ENCODE measurements at places on chromosomes 4 and X.

- no peak for DNase-seq
Measured at GRCh38 chr4:98794565-98795205, 134.2 kb downstream of the EIF4E start.

GRCh38 chr4:76010576-76010975 lies 3.3 kb upstream of the CXCL9 start:
- no peak for DNase-seq

DNA sequence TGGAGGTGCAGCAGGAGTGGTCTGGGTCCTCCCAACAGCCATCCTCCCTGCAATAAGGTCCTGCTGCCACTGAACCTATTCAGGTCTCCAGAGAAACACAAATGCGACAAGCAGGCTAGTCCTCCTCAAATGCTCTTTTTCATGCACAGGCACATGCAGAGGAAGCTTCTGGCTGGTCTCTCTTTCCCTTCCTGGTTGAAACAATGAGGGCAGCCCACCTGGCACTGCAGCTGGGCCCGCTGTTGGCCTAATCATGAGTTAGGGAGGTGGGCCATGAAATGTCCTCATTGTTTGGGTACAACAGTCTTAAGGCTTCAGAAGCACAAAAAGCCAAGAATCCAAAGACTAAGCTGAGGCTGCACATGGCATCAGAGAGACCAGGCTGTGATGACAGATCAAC lies 151.0 kb downstream of the SH3KBP1 start:
- DNase-seq, result no peak

DNA sequence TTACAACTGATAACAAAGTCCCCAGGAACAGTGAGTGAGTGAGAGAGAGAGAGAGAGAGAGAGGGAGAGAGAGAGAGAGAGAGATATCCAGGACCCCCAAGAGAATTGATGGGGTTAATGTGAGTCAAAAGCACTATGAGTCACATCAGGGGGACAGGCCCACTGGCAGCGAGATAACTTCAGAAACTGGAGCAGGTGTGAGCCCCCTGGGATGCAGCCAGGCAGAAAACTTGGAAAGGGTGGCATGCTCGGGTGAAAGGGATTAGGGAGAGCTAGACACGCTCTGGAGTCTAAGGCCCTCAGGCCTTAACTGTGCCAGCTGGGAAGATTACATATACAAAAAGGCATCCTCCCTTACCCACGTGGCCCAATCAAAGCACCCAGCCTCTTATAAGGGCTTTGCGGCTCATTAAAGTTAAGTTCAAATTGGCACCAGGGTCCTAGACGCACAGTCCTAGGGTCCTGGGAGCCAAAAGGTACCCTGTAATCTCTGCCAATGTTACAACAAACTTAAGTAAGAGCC lies 841 bp downstream of the ACOT9 start:
- no peak for DNase-seq

GRCh38 chrX:100935767-100936166 lies 7.0 kb upstream of the XKRX start:
- DNase-seq, result no peak

GRCh38 chr4:143381189-143382118 lies 44.8 kb downstream of the GAB1 start:
- DNase-seq, result peak; percentile 11

- DNase-seq, result no peak
Measured at GRCh38 chr4:83297548-83298260, 13.1 kb upstream of the COQ2 start.

GRCh38 chrX:121649417-121649816 lies 602.0 kb downstream of the GLUD2 start:
- no peak for DNase-seq

- no peak for DNase-seq
Measured at GRCh38 chr4:123083646-123084045, 161.2 kb upstream of the NUDT6 start.

DNA sequence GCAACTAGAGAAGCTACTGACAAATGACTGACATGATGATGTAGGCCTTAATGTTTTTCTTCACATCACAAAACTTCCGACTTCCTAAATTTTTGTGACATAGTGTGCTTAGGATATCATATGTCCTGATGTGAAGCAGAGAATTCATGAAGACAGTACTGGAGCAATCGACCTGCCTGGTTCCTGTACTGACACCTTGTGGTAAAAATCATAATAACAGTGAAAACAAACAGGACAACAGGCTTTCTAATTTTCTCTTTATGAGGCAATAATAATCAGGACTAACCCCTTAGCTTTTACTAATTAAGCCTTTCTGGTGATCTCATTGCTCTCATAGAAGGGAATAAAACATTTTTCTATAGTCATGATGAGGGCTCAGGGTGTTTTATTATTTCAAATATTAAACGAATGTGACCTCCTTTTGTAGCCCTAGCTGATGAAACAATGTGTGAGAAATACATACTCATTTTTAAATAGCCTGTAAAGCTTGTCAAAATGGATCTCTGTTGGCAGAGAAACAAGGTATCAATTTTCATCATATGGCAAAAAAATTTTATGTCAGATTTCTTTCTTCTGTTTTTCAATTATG lies 158.4 kb downstream of the TENT5D start:
- peak; percentile 3 for DNase-seq

- peak; percentile 75 for DNase-seq
Measured at GRCh38 chr4:1777822-1778641, 15.1 kb upstream of the FGFR3 start.

DNA sequence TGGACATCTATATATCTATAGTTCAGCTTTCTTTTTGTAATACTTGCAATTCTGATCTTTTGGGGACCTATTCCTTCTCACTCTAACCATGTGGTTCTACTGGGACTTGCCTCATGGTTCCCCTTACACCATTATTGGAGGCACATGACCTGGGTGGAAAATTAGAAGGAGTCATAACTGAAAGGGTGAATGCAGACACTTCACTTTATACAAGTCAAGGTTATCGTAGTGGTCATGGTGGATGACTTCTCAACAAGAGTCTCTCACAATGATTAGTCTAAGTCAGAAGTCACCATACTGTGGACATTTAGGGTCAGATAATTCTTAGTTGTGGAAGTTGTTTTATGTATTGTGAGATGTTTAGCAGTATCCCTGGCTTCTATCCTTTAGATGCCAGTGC lies 10.5 kb upstream of the EIF4E start:
- no peak for DNase-seq

DNA sequence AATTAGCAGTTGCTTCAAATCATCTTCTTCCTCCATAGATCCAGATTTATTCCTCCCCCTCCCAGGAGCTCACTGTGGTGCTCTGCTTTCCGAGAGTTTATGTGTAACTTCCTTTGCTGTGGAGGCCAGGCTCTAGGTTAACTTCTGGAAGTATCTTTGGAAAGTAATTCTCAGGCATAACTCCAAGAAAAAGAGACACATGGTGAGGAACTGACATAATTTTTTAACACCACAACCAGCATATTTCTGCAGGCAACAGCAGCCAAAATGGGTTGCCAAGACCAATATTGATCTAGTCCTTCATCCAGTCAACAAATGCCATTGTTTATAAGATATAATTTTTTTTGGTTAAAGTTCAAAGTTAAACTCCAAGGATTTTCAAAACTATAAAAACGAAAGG lies 114.5 kb upstream of the RBPJ start:
- DNase-seq, result no peak

DNA sequence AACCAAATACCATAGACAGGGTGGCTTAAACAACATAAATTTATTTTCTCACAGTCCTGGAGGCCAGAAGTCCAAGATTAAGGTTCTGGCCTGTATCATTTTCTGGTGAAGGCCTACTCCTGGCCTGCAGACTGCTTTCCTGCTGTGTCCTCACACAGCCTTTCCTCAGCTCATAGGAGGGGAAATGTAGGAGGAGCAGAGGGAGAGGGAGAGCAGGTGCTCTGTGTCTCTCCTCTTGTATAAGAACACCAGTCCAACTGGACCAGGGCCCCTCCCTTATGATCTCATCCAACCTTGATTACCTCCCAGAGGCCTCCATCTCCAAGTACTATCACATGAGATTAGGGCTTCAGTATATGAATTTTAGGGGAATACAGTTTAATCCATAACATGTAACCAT lies 34.3 kb downstream of the RAPGEF2 start:
- no peak for DNase-seq

GRCh38 chr4:185869427-185869826 lies 57.4 kb upstream of the SORBS2 start:
- no peak for DNase-seq

DNA sequence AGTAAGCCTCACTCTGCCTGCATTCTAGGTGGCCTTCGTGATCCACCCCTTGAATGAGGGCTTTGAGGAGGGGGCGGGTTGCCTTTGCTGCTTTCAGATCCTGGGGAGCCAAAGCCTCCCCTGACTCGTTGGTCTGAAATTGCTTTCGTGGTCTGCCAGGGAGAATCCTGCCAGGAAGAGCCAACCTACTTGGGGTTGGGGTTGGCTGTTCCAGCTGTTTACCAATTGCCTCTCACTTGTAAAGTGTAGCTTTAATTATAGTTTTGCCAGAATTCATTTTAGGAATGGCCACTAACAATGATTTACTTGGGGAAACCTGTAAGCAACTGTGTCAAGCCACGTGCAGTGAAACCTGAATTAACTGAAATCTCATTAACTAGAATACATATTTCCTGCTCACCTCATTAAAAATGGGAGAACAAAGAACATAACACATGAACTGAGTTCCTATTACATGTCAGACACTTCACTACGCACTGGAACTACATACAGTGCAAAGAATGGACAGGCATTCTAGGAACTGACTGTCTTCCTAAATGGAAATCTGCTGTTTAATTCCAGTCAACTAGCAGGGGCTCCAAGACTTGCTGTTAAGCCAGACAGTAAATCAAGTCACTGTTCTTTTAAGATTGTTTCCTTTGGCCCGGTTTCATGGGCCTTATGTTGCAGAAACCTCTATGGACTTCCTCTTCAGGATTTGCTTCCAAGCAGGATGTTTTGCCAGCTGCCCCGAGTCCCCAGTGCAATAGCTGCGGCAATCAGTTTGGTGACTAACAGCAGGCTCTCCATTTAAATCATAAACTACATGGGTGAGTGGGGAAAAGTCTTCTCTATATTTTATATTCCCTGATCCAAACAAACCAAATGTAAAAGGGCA lies 16.4 kb upstream of the NKRF start:
- no peak for DNase-seq

- DNase-seq, result no peak
Measured at GRCh38 chrX:136752796-136753195, 27.9 kb downstream of the ARHGEF6 start.

DNA sequence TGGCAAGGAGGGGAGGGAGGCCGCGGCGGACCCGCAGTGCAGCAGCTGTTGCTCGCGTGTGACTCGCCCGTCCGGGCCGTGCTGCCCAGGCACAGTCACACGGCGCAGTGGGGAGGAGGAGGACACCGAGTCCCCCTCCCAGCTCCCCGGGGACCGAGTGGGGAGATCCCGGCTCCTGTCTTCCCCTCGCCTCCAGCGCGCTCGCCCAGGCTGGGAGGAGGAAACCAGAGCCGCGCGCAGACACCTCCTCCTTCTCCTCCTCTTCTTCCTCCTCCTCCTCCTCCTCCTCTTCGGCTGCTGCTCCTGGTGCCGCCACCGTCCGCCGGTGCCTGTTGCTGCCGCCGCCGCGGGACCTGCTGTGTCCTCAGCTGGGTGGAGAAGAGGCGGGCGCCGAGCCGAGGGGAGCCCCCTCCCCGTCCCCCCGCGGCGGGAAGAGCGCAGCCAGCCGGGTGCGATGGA lies at the start of gene TBC1D1:
TSS of gene TBC1D1 (plus strand) at position 284 of the 459 bp plus-strand sequence. CDS start 11,012 bp downstream, outside the sequence.
- DNase-seq, result peak; percentile 25

- no peak for DNase-seq
Measured at GRCh38 chr4:73442275-73442674, 6.3 kb downstream of the AFP start.

- no peak for DNase-seq
Measured at GRCh38 chr4:151238477-151238876, 38.5 kb upstream of the PRSS48 start.

DNA sequence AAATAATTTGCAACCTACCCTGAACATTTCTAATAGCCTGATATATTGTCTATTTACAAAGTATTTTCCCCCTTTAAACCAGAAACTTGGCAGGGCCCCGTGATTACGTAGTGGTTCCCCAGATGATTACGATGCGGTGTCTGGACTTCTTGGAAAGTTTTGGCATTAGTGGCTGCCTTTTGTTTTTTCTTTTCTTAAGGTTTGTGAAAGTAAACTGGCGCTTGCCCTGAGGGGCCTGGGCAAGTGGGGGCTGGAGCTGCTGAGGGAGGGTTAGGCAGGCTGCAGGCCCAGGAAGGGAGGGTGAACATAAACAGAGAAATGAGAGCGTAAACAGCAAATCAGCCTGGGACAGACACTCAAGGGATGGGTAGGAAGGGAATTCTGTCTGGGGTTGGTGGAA lies 123.6 kb upstream of the MSX1 start:
- DNase-seq, result no peak

GRCh38 chrX:127138218-127138617 lies 318.7 kb downstream of the PRR32 start:
- no peak for DNase-seq
